ENCODE measurements at places on chromosomes 5 and 9. TPM values are rescaled to one million over a fixed set of nuclear protein-coding genes. Genes with fewer than 3 reads are reported as not detected.

The GNA14 gene
- 6.1 TPM for total RNA-seq

The TMC1 gene
- 0.36 TPM for total RNA-seq

The ISL1 gene
- 0.18 TPM for total RNA-seq

The SMIM32 gene
- not detected for total RNA-seq

The MEF2C gene
- total RNA-seq, result 38.6 TPM

The SLC34A1 gene
- total RNA-seq, result not detected
